ENCODE measurements at places on chromosomes 3 and 15.

DNA sequence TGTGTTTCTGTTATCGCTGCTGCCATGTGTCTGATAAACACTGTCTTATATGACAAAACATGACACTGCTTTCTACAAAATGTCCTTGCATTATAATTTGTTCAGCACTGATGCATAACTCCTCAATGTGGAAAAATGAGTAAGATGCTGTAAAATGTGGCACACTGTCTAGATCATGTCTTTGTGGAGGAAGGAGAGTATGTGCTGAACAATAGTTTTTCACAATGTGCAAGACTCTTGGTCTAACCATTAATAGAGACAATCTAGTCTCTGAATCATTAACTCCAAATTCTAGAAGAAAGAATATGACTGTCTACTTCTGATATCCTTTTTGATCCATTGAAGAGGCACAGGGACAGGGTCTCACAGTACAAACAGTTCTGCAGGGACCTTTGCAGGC lies 127.9 kb upstream of the RARB start:
- no peak for DNase-seq

DNA sequence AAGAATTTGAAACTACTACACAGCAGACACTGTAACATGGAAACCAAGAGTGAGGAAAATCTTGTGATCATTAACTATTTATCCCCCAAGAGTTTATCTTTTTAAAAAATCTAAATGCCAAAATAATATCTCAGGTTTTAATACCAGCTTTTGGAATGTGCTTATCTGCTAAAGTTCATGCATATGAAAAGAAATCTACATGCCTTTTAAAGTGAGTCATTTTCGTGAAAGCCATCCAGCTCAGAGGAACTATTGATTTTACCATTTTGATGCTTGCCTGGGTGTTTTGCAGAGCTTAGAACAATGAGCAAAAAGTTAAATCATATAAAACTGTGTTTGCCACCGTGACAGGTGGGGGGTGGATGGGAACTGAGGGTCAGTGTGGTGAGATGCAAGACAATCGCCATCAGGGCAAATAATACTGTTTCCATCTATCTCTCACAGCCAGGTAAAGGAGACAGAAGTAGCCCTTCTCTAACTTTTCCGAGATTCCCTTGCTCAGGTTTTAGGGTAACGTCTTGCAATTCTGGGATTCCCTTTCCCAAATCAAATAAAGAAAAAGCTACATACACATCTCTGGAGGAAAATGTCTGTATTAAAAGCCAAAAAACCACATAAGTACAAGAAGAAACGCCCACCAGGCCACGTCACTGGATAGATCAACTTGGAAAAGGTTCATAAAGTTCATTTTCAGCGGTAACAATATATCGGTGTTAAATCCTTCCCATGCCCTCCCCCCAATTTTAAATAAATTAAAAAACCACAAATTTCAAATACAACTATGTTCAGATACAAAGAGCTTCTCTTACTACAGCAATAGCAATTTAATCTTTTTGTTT lies 2.0 kb downstream of the TMEM158 start:
- DNase-seq = no peak

DNA sequence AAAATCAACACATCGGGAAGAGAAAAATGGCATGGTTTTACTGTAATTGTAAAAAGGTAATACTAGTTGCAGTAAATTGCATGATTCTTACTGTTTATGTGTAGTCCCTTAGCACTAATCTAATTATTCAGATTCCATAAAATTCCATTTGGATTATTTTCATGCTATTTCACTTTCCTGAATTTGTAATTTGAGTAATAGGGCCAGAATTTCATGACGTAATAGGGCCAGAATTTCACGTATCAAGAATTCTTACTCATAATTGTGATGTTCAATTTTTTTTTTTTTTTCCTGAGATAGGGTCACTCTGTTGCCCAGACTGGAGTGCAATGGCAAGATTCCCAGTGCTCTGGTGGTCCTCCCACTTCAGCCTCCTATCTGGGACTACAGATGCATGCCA lies 2.9 kb upstream of the U2SURP start:
- no peak for DNase-seq

DNA sequence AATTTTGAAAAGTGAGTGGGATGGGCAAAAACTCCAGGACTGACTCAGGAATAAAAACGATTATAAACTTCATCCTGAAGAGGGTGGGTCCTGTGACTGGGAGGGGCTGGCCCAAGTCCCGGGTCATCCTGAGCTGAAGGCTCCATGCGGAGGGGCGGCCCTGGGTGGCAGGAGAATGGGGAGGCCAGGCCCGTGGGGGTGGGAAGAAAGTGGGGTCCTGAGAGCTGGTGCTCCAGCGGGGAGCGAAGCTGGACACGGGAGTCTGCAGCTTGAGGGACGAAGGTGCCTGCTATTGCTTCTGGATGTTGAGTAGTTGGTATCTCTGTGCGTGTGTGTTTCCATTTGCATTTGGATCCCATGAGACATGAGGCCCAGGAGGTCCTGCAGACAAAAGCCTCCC lies 4.7 kb upstream of the OCA2 start:
- DNase-seq = no peak

- DNase-seq = no peak
Measured at GRCh38 chr3:124791142-124791541, 60.9 kb downstream of the UMPS start.

DNA sequence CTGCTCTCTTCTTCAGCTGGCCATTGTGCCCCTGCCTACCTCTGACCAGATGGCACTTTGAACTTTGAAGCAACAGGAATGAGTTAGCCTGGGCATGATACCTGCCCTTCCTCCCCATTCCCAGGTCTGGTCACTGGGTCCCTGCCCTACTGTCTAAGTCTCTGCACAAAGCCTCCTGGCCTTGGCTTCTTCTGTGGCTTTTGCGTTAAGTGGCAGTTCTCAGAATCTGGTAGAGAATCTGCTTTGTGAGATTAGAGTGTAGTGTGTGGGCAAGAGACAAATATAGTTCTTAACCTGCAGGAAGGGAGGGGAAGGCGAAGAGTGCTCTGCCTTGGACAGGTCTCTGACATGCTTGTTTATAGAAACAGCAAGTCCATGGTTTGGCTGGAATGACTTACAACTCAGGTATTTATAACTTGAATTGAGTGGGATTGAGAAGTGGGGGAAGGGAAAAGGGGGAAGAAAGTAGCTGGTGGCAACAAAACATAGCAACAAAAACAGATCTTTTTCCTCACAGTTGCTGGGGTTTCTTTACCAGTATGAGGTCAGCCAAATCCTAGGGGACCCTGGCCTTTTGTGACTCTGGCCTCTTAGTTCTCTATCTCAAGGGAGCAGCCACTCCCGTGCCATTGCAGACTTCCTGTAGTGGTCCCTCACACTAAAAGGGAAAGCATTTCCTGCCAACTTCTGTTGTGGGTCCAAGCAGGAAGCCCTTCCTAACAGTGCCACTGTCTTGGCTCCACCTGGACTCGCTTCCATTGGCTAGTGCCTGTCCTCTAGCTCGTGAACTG lies 16.7 kb downstream of the MAPKBP1 start:
- no peak for DNase-seq

Measured in Right ventricle myocardium inferior (tissue), 1 donor.